ELF-1 (cell line): ENCODE measurements at places on chromosomes 2 and 18.

DNA sequence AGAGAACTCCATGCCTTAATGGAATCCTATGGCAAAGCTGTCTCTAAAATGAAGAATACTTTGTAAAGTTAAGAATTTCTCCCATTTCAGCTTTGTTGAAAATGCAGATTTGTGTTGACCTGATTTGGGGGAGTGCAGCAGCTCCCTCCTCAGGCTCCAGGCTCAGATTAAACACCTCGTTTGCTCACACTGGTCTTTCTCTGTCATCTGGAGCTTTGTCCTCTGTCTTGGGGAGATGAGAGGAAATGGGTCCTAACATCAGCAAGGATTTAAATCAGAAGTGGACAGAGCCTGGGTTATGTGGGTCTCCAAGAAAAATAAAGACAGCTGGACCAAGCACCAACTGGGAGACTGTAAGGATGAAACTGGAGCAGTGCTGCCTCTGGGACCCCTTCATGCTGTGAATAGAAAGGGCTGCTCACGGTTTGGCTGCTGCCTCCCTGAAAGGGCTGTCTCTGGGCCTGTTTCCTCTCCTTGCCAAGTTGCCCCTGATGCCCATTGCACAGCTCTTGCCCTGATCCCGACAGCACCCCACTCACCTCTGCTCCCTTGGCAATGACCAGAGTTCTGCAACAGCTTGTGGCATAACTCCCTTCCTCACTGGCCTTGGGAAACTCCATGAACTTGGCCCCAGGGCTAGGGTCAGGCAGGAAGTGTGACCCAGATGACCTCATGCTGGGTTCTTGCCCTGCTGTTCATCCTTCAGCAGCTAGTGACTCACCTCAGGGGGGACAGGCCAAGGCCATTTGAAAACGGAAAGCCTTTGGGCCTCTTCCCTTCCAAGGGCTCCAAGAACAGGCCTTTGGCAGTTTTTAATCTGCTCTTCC is 197.2 kb downstream of the CYP26B1 start:
- peak; percentile 24 for DNase-seq

DNA sequence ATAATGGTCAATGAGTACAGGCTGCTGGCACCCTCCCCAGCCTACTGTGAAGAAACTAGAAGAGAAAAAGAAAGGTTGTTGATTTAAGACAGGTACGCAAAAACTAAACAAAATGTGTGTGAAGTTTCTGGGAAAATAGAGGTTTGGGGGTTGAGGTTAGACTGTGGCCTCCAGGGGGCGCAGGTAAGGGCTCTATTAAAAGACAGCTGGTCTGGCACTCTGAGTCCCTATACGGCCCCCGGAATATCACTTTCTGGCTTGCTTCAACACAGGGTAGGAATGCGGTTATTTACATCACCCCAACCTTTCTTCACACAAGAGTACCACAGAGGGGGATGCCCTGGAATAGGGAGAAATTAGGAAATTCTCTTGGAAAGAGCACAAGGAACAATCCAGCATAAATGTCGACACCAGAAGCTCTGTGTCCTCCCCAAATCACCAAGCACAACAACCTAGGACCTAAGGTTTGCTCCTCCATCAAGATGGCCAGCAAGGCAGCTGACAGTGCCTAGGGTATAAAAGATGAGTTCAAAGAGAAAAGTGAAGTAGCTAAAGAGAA is 480.8 kb upstream of the KLHL29 start:
- peak; percentile 66 for DNase-seq

DNA sequence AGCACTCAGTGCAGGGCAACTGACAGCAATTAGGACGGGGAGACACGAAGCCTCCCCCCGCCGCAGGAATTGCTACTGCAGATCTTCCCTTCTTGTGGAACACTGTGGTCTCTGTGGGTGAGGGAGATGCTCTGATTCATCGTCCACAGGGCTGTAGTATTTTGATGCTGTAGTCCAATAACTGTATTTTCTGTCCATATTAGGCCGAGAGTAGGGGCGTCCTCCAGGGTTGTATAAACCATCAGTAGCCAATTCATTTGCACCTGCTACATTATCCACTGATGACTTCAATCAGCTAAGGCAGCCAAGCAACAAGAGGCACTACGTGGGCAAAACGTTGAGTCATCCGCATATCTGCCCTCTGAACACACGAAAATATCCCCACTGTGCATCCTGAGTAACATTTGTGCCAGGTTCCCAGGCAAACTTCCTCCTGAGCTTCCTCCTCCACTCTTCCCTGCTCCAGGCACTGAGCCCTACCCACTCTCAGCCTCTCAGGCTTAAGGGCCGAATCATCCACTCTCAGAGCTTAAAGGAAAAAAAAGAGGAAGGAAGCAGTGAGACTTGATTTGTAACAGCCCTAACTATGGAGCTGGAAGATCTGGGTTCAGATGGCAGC is 62.1 kb downstream of the LBH start:
- DNase-seq: no peak

GRCh38 chr18:3138274-3138975 is 81.3 kb downstream of the MYOM1 start:
- DNase-seq: no peak

DNA sequence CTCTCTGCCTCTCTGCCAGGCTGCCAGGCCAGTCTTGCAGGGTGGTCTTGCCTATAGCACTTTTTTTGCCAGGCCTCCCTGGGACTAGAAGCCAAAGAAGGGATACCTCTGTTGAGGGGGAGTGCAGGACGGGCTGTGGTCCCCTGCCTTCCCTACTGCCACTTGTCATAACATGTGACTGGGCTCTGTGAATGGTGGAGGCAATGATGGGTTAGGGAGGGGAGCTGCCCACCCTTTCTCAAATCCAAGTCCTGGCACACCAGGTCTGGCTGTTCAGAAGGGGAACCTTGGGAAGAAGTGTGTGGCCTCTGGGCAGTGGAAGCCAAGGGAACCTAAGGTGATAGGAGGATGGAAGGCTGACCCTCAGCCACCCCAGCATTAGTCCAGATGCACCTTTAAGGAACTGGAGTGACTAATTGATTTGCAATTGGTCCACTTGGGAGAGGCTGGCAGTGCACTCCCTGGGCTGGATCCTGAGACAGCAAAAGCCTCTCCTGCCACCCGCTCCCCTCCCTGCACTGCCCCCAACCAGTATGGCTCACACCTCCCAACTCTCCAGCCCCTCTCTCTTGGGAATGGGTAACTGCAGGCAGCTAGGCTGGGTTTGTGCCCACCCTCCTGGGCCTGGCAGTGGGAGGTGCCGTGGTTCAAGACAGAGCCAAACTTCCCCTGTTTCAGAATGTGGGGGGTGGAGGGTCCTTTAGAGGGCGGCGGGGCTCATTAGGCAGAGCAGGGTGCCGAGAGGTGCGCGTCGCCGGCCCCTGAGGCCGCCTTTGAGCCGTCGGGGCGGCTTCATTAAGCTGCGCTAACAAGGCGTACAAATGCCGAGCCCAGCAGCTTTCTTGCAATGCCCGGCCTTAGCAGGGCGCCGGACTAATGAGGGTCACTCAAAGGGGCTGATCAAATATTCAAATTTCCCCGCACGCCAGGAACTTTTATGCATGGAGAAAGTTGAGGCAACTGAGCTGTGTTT is 4.5 kb upstream of the SIX3 start:
- DNase-seq: no peak

DNA sequence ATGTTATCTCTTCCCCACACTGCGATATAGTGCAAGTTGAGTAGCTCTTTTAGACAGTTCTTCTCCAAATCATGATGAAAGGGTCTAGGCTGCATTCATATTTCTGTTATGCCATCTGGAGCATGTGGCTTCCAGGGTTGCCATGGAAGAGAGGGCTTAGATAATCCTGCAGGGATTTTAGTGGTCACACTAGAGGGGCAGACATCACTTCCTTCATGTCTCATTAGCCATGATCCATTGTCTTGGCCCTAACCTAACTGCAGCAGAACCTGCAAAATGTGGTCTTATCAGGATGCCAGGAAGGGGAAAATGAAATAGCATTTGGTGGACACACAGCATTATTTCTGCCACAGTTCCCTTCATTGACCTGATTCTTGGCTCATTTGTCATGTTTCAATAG is 83.1 kb downstream of the ADAM23 start:
- DNase-seq: no peak

- DNase-seq: no peak
Observed at GRCh38 chr2:197425550-197425949, 9.3 kb downstream of the SF3B1 start.

- peak; percentile 72 for DNase-seq
Observed at GRCh38 chr18:37668971-37669747, 103.6 kb upstream of the CELF4 start.

DNA sequence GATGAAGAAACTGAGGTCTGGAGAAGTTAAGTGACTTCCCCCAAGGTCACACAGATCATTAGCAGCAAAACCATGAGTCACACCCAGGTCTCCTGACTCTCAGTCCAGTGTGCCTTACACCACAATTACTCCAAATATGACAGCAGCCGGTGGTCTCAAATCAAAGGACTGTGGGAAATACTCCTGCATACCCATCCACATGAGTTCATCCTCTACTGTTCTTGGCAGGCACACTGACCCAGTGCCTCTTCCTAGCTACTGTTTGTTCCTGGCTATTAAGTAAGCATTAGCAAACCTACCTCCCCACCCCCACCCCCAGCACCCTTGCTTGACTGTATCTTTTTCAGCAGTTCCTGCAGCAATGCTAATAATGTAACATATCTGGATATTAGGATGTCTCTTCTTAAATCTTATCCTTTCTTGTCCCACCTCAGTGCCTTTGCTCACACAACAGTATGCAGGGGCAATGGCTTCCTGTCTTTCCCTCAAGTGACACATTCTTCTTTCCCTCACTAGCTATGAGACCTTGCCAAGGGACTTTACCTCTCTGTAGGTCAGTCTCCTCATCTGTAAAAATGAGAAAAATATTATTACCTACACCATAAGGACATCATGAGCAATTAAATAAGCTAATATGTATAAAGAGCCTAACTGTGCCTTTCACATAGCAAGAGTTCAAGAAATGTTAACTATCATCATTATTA is 46.2 kb downstream of the FAM98A start:
- no peak for DNase-seq

- DNase-seq: no peak
Observed at GRCh38 chr2:109139865-109140396, 10.9 kb downstream of the SH3RF3 start.

GRCh38 chr2:216012133-216012829 is 1.1 kb downstream of the MREG start:
- DNase-seq: no peak

- DNase-seq: no peak
Observed at GRCh38 chr2:237726401-237726830, 72.2 kb upstream of the RBM44 start.

DNA sequence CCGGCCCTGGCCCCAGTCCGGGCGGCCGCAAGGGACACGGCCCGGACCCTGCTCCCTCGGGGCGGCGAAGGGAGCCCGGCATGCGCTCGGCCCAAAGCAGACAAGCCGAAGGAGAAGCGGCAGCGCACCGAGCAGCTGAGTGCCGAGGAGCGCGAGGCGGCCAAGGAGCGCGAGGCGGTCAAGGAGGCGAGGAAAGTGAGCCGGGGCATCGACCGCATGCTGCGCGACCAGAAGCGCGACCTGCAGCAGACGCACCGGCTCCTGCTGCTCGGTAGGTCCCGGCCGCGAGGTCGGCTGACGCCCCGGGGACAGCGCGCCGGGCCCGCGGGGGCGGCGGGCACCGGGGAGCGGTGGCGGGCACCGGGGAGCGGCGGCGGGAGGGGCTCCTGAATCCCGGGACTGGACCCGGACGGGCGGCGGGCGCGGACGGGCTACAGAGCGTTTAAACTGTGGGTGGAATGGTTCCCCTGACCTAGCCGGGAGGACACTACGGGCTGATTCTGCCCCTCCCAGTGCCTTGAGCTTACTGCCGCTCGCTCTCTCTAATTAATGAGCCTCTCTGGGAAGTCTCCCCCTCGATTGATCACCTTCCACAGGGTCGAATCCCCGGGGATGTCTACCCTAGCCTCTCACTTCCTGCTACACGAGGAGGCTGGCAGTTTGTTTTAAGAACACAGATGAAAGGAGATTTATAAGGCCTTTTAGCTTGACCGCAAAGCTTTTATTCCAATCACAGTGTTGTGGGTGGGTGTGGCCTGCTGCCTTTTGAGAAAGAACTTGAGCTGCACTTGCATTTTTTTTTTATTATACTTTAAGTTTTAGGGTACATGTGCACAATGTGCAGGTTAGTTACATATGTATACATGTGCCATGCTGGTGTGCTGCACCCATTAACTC is 853 bp downstream of the GNAL start:
- peak; percentile 70 for DNase-seq

- no peak for DNase-seq
Observed at GRCh38 chr18:9617006-9617542, 2.7 kb upstream of the PPP4R1 start.

- no peak for DNase-seq
Observed at GRCh38 chr2:149858901-149859634, 271.5 kb upstream of the MMADHC start.

DNA sequence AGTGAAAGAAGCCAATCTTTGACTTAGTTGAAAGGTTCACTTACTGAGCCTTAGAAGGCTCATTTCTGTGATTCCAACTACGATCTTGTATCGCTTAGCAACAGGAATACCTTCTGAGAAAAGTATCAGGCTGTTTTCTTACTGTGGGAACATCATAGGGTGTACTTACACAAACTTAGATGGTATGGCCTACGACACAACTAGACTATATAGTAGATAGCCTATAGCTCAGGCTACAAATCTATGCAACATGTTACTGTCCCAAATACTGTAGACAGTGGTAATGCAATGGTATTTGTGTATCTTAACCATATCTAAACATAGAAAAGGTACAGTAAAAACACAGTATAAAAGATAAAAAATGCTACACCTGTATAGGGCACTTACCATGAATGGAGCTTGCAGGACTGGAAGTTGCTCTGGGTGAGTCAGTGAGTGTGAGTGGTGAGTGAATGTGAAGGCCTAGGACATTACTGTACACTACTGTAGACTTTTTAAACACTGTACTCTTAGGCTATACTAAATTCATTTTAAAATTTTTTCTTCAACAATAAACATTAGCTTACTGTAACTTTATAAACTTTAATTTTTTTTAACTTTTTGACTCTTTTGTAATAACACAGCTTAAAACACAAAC is 148.8 kb upstream of the STON1 start:
- DNase-seq: no peak

- DNase-seq: no peak
Observed at GRCh38 chr18:46815661-46816060, 58.8 kb upstream of the ST8SIA5 start.

DNA sequence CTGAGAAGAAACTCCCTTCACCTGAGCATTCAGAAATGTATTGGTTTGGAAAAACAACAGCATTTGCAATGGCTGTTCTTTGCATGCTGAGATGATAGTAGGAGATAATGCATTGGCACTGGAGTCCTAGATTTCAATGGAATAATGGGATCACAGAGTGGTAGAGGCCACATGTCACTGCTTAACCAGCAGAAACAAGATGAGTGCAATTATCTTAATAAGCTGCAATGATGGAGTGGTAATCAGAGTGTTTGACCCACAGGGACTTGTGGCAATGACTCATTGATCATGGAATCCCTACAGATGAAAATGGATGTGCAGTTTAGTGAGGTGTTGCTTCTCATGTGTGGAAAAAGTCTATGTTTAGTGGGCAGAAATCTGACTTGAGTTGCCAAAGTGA is 218.8 kb upstream of the ZEB2 start:
- no peak for DNase-seq
